ENCODE measurements at places on chromosomes 16 and 17. TPM values are rescaled to one million over a fixed set of nuclear protein-coding genes. Genes with fewer than 3 reads are reported as not detected.

Gene ZNF18
- 5.7 TPM for total RNA-seq

- peaks cover 6% of the 10 kb centered on the region for H3K4me1 ChIP-seq
- no peaks in the 10 kb centered on the region for H3K36me3 ChIP-seq
- no peaks in the 10 kb centered on the region for H3K27me3 ChIP-seq
- peak overlapping the region; percentile 73 for H3K27ac ChIP-seq
Observed at GRCh38 chr17:36600465-36600864, 918 bp upstream of the MRM1 start.

Gene AOC3
- not detected for total RNA-seq

- peak overlapping the region; percentile 64 for H3K4me3 ChIP-seq
- H3K4me1 ChIP-seq, result peaks cover 9% of the 10 kb centered on the region
- peak; percentile 92 for DNase-seq
- H3K27me3 ChIP-seq, result no peaks in the 10 kb centered on the region
- H3K27ac ChIP-seq, result peak overlapping the region; percentile 65
Observed at GRCh38 chr16:397736-398332, 835 bp downstream of the NME4 start.

GRCh38 chr17:11221721-11222120, 19.3 kb upstream of the SHISA6 start:
- no peak for DNase-seq
- H3K36me3 ChIP-seq, result no peaks in the 10 kb centered on the region

DNA sequence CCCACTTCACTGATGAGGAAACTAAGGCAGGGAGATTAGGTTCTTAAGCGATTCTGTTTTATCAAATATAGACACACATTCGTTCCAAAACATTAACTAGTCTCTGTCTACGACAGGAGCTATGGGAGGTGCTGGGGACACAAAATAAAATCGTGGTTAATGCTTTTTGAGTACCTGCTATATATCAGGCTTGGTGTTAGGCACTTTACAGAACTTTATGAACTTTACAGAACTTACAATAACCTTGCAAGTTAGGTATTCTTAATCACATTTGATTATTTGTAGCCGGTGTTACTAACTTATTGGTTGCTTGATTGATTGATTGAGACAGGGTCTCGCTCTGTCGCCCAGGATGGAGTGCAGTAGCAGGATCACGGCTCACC, 538 bp upstream of the HEATR3 start:
- peak overlapping the region; percentile 61 for H3K4me3 ChIP-seq
- peaks cover 23% of the 10 kb centered on the region for H3K4me1 ChIP-seq
- no peak for DNase-seq

DNA sequence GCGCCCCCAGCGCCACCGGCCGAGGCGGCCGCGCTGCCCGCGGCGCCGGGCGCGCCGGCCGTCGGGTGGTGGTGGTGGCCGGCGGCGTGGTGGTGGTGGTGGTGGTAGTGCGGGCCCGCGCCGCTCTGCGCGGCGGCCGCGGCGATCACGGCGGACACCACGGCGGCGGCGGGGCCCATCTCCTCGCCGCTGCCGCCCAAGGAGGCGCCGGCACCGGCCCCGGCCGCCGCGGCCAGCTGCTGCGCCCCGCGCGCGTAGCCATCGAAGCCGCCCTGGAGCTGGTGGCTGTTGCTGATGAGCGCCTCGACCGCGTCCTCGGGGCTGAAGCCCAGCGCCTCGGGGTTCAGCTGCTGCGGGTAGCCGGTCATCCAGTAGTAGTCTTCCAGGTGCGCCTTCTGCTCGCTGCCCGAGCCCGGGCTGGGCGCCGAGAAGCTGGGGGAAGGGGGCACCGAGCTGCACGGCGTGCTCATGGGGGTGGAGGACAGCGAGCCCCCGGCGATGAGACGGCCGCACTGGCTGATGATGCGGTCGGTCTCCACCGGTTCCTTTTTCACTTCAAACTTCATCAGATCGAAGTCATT, 1.2 kb downstream of the MAF start:
- peaks cover 6% of the 10 kb centered on the region for H3K4me1 ChIP-seq
- H3K27ac ChIP-seq, result no peak overlapping the region
- no peaks in the 10 kb centered on the region for H3K36me3 ChIP-seq
- DNase-seq, result peak; percentile 20

GRCh38 chr16:11576427-11577289, 10.1 kb downstream of the LITAF start:
- no peak overlapping the region for H3K4me3 ChIP-seq
- no peak overlapping the region for H3K27ac ChIP-seq
- no peaks in the 10 kb centered on the region for H3K27me3 ChIP-seq
- 0 out of 2 replicates have a peak, but pooled peaks cover 1% of the 10 kb centered on the region for H3K4me1 ChIP-seq

GRCh38 chr16:89828199-89828869, at the start of gene SPIRE2:
Gene SPIRE2 (plus strand): TSS chr16:89828475. CDS start chr16:89828551, 76 bp downstream.
- H3K27me3 ChIP-seq, result no peaks in the 10 kb centered on the region
- peak; percentile 91 for DNase-seq
- H3K36me3 ChIP-seq, result no peaks in the 10 kb centered on the region
- peak within 1 kb of the TSS; percentile 67 for H3K4me3 ChIP-seq
- H3K4me1 ChIP-seq, result no peaks in the 10 kb centered on the region

- no peak for DNase-seq
- no peaks in the 10 kb centered on the region for H3K36me3 ChIP-seq
- H3K27ac ChIP-seq, result no peak overlapping the region
- no peak overlapping the region for H3K4me3 ChIP-seq
- no peaks in the 10 kb centered on the region for H3K27me3 ChIP-seq
Observed at GRCh38 chr17:79732804-79733691, 2.3 kb downstream of the ENPP7 start.

Gene RNU2-1
- total RNA-seq, result not detected

GRCh38 chr16:77564791-77565390, 130.1 kb upstream of the ADAMTS18 start:
- DNase-seq, result peak; percentile 42
- no peak overlapping the region for H3K27ac ChIP-seq
- no peaks in the 10 kb centered on the region for H3K36me3 ChIP-seq
- no peak overlapping the region for H3K4me3 ChIP-seq
- H3K4me1 ChIP-seq, result no peaks in the 10 kb centered on the region

- H3K4me1 ChIP-seq, result no peaks in the 10 kb centered on the region
- H3K27me3 ChIP-seq, result no peaks in the 10 kb centered on the region
- no peaks in the 10 kb centered on the region for H3K36me3 ChIP-seq
- H3K4me3 ChIP-seq, result no peak overlapping the region
- H3K27ac ChIP-seq, result no peak overlapping the region
- peak; percentile 26 for DNase-seq
Observed at GRCh38 chr17:30716461-30717290, 107.8 kb downstream of the CRLF3 start.

All from GM23248 (cell line).